ENCODE measurements at places on chromosomes 4 and X.

GRCh38 chrX:23365541-23365940, 30.9 kb downstream of the PTCHD1 start:
- DNase-seq, result no peak

- DNase-seq, result no peak
Observed at GRCh38 chr4:4868758-4869723, 9.6 kb downstream of the MSX1 start.

DNA sequence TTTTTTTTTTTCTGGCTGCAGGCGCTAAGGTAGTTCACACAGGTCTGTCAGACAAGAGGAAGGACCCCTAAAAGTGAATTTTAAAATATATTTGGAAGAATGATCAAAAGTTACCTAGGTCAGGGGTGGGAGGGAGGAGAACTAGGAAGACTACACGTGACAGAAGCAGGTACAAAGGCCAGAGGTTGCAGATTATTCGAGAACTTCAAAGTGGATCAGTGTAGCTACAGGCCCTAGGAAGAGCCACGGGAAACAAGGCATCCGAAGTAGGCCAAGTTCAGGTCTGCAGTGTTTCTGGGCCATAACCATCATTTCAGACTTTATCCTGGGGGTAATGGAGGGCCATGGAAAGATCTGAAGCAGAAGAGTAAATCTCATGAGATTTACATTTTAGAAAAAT, 16.5 kb downstream of the MAOB start:
- no peak for DNase-seq

GRCh38 chrX:149908308-149908707, 21.1 kb upstream of the HSFX4 start:
- no peak for DNase-seq

DNA sequence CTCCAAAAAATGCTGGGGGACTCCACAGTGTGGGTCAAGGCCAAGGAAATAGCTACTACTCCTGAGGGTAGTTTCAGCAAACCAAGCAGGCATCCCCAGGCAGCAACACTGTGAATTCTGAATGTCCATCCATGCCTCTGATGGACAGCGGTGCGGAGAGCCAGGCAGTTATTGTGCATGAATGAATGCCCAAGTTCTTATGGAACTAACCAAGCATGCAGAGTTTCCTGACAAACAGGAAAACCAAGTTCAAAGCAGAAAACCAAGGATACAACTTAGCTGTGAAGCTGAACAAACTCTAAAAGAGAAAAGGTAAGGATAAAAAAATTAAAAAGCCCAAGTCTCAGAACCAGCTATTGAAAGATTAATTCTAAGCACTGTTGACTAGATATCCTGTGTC, 642.6 kb upstream of the HS3ST1 start:
- no peak for DNase-seq

Measured in ELR (cell line).